ENCODE measurements at places on chromosomes 13 and 19. TPM values are rescaled to one million over a fixed set of nuclear protein-coding genes. Genes with fewer than 3 reads are reported as not detected.

ZNF681 gene
- 0.19 TPM for polyA plus RNA-seq

- peak; percentile 17 for DNase-seq
Measured at GRCh38 chr19:22882797-22883196, 50.7 kb downstream of the ZNF723 start.

DNA sequence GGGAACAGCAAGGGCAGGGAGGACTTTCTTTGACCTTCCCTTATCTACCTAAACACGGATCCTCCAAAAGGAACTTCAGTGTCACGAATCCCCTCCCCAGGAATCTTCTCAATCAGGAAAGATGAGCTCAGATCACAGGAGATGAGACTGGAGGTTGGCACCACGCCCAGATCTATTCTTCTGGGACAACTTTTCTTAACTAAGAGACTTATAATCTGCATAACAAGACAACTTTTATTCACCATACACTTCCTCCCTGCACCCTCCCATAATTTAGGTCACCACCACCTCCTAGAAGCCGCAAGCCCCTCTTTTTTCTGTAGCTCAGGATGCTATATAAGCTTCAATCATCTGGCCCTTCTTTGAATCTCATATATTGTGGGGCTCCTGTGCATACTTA is 19.2 kb upstream of the AKT2 start:
- no peak for DNase-seq

GRCh38 chr19:3668331-3669081 is 31.8 kb downstream of the PIP5K1C start:
- DNase-seq = no peak

SETDB2 gene
- polyA plus RNA-seq = 2.2 TPM

- DNase-seq = no peak
Measured at GRCh38 chr19:14149509-14149994, 13.2 kb upstream of the ASF1B start.

GRCh38 chr13:96020931-96021330 is 32.3 kb downstream of the UGGT2 start:
- no peak for DNase-seq

GRCh38 chr19:47569331-47569730 is 3.6 kb downstream of the ZNF541 start:
- DNase-seq = no peak

GRCh38 chr19:35090506-35091214 is 25.0 kb upstream of the FXYD3 start:
- DNase-seq = peak; percentile 46

SLC25A42 gene
- polyA plus RNA-seq = 3.0 TPM

DNA sequence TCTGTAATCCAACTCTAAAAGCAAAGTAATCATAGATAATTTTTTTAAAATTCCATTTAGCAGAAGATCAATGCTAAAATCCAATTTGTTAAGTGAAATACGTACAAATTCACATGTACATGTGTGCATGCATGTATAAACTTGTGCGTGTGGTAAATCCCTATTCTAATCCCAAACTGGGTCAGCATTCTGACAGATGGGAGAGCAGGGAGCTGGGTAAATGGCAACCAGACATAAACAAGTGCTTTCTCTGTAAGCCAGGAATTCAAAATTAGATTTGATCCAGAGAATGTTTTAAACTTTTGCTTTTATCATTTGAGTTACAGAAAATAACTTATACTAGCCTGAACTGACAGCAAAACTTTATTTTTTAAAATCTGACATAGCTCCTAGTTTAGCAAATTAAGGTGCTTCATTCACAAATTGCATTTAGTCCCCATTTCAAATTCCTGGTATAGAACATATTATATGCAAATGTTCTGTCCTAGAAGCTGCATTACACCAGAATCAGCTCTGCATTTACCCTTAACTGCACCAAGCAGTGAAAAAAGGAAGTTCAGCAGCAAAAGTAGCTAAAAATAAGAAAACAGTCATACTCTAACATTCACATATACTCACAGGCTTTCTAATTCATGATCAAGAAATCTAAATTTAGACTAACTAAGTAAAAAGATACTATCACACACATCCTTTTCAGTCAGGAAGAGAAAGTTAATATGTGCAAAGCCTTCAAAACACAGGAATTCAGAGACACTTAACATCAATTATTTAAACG is 32.6 kb downstream of the UBL3 start:
- DNase-seq = no peak

DNA sequence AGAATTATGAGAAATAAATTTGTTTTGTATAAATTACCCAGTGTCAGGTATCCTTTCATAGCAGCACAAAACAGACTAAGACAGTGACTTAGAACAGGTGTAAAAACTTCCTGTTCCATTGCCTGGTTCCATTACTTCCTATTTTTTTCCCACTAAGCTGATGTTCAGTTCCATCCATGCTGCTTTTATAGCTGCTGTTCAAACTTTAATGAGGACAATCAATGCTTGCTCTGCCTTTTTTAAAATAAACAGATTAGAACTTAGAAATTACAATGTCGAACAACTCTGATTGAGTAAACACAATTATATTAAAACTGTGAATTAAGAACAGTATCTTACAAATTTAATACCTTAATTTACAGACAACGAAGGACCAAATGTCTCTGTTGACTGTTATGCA is 818.9 kb downstream of the OLFM4 start:
- no peak for DNase-seq

LHFPL6 gene
- 26.2 TPM for polyA plus RNA-seq

DNA sequence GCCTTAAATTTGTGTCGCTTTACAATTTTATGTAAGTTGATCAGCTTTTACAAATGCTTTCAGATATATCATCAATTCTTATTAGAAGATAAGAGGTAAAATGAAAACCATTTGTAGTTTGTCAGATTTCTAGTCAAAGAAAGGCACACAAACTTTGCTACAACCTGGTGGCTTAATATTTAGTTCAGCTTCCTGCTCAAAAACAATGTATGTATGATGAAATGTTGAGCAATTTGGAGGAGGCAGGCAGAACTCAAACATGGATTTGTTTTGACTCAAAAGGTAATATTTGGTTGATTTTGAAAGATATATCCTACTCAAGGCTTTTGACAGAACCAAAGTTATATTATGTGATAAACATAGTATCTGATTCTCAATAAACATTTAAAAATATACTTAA is 24.2 kb downstream of the NEK5 start:
- DNase-seq = no peak
